ENCODE measurements at places on chromosomes 6 and 20.

DNA sequence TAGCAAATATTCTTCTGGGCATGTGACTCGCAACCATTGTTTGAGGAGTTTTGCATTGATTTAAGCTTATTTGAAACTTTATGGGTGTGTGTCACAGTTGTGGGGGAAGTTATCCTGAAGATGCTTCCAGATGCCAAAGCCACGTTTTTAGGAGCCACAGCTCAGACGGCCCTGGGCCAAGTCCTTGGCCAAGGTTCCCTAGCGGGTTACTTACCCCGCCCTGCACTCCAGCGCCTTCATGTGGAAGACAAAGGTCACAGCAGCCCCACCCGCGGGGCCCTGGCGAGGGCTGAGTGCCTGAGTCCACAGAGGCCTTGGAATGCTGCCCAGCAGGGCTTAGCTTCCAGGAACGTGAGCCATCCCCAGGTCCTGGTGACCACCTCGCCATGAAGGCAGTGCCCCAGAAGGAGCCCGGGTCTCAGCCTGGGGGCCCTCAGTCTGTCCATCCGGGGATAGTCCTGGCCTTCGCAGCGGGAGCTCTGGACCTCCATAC, 308.3 kb downstream of the CDH4 start:
- DNase-seq: no peak

GRCh38 chr6:159761129-159761872, 544 bp upstream of the ACAT2 start:
- DNase-seq: peak; percentile 68

DNA sequence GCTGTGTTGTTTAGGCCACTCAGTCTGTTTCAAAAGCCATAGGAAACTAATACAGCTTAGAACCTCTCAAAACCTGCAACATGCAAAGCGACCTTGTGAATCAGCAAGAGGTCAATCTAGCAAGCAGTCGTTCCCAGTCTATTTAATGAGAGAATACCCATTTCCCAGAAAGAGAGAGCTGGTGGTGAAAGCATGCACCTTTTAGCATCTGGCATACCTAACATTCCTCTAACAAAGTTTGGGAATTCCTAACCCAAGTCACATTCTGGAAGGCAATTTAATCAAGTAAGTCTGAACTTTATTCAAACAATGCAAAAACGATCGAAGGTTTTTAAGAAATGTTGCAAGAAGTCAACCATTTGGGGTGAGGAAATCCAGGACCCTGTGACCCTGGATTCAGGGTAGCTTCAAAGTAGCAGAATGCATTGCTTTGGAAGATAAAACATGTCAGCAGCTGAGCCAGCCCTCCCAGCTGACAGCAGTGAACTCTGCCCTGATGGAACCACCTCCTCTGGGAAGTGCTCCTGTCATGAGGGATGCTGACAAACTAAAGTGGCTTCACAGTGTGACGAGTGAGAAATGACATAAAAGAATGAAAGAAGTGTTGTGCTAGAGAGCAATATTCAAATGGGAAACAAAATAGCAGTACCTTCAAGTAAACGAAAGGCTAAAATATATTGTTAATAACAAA, 104.8 kb downstream of the GMDS start:
- DNase-seq: no peak

- DNase-seq: no peak
Observed at GRCh38 chr20:50471231-50471630, 39.0 kb upstream of the PTPN1 start.

DNA sequence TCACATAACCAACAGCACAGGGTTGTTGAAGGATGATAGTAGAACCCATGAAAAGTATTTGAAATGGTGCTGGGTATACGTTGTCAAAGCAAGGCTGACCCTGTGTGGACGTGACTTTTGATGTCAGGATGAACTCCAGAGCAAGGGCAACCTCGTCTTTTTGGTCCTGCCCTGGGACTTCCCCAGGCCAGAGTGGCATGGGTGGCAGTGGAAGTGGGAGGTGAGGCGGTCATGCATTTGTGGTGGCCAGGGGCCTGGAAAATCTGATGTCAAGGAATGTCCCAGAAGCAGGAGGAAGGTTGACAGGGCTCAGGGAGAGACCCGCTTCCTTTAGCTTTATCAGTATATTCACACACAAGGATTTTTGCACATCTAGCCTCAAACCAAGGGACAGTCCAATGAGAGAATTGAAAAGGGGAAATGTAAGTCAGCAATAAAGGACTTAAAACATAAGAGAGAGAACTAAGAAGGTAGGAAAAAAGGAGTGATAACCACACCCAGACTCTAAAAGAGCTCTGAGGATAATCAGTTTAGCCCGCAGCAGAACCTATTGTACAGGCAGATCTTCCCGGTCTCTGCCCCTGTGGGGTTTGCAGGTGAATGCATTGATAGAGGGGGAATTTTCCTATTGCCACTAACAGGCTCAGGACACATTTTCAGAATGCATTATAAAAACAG, 98.8 kb upstream of the HDGFL1 start:
- peak; percentile 33 for DNase-seq

DNA sequence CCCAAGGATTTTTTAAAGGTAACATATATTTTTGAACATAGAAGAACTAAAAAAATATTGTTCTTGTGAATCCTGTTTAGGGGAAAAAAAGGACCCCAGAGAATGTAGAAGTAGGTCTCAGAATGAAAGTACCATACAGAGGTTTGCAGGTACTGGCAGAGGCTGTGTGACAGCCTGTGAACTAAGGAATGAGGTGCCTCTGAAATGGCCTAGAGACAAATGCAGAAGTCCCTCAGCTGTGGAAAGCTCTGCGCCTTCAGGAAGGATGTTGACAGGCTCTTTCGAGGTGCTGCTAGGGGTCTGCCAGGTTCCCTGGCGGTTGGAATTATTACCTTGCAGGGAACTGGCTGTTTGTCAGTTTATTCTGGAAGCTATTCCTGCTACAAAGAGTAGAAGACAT, 8.6 kb upstream of the TUBB2B start:
- DNase-seq: no peak
